ENCODE measurements at places on chromosomes 7 and 10.

DNA sequence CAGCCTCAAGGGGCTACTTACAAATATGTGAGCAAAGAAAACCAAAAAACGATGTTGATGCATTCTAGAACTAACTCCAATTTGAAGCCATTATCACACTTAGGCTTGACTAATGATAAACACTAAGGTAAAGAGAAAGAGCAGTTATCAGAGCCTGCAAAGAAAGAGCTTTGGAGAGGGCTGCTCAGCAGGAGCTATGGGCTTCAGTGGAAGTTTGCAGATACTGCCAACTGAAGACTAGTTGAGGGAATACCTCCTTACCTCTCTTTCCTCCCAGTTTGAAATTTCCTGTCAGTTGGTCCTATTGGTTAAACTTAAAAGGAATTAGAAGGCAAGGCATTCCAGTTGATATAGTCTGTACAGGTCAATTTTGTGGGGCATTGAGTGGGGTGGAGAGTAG is 498.1 kb upstream of the POT1 start:
- no peak for DNase-seq

GRCh38 chr10:62019013-62019684 is 117.7 kb downstream of the ARID5B start:
- DNase-seq, result no peak

GRCh38 chr7:121561717-121562116 is 165.6 kb upstream of the FAM3C start:
- no peak for DNase-seq

DNA sequence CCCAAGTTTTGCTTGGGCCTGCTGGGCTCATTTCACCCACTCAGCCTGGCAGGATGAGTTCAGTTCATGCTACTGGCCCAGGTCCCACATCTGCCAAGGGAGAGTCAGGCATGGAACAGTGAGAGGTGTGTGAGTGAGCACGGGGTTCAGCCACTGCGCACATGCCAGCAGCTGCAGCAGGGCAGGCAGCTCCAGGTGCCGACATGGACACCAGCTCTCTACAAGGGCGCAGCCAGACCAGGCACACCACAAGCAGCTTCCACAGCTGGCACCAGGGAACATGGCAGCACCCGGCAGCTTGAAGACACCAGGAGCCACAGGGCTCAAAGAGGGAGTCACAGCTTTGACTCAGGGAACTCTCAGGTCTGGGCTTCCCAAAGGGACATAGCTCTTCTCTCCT is 938.0 kb downstream of the SORCS3 start:
- DNase-seq, result no peak

- no peak for DNase-seq
These were observed 8.6 kb upstream of the GRID1 start for GRCh38 chr10:86375204-86375603.

DNA sequence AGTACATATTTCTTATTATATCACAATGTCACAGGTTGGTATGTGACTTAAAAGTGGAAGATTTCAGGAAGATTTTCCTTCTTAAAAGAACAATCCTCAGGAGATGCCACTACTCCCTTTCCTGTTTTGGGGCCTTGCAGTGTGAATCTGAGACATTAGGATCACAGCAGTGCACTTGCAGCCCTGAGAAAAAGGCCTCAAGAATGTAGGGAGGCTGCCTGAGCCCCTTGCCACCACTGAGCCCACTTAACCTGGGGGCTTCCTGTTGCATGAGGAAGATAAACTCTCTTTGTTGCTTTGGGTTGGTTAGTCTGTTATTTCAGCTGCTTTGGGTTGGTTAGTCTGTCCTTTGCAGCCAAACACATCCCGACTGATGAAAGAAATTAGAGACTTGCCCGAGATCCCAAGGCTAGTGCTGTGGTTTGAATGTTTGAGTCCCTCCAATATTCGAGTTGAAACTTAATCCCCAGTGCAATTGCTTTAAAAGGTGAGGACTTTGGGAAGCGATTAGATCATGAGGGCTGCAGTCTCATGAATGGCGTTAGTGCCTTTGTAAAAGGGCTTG is 151.3 kb upstream of the SP4 start:
- no peak for DNase-seq

DNA sequence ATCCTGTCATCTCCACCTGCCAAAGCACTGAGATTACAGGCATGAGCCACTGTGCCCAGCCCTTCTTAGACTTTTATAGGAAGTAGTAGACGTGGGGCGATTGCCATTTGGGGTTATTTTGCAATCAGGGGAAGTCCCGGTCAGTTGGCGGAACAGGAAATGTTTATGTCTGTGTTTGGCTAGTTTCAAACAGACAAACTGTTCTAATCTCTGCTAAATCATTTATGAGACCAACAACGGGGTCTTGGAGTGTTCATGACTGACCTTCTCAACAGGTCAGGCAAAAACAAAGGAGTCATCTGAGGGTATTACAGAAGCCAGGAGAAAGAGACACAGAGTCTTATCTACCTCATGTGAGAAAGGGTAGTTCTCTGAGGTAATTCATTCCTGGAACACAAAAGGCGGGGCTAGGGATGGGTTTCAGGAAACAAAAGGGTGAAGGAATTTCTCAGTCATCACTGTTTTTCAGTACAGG is 6.6 kb upstream of the TPK1 start:
- DNase-seq, result no peak

GRCh38 chr7:75993689-75994387 is 557 bp downstream of the TMEM120A start:
- peak; percentile 47 for DNase-seq

GRCh38 chr10:8137272-8137681 is 82.8 kb downstream of the GATA3 start:
- DNase-seq, result peak; percentile 64

DNA sequence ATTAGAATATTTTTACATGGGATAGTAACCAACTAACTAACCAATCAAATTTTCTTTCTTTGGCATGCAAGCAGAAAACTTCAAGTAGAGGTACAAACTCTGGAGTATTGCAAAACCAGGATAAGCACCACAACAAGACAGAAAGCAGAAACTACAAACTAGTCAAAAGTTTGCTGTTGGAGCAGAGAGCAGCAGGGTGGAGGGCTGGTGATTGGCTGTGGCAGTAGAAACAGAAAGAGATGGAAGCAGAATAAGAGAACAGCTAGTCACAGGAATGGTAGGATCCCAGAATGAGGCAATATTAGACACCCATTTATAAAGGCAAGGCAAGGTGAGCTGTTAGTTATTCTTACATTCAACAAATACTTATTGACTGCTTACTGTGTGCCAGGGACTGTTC is 6.8 kb upstream of the MACC1 start:
- DNase-seq, result no peak

DNA sequence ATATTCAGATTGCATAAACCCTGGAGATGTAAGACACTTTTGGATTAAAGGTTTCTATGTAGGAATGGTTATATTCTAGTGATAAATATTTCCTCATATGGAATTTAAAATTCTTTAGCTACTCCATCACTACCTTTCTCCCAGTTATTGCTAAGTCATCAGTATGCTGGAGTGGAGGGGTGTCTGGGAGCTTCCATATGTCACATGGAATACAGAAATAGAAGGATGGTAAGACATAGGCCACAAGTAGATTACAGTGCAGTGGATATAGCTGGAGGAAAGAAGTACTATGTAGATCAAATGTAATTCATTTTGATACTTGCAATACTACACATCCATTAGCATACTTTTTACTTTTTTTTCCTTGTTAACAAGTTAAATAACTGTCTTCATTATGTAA is 428.4 kb downstream of the ARL4A start:
- DNase-seq, result no peak

GRCh38 chr7:130293521-130293920 is 560 bp downstream of the CPA4 start:
- no peak for DNase-seq

- no peak for DNase-seq
These were observed 316.5 kb upstream of the ZMIZ1 start for GRCh38 chr10:78752221-78752620.

DNA sequence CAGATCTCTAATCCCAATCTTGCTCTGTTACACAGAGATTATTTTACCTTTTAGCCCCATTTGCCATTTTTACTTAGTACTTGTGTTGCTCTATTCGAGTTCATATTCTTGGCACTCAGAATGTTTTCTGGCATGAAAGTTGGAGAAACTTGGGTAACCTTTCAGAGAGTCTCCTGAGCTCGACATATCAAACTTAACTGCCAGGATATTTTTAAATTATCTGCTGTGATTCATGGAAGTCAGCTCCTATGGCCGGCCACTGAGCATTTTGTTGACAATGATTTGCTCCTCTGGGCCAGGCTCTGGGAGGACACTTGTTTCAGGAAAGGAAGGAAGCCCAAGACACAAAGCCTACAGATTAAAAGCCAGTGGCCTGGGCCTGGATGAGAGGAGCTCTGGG is 396.7 kb downstream of the TNS3 start:
- no peak for DNase-seq

GRCh38 chr7:153943457-153943856 is 108.7 kb upstream of the DPP6 start:
- DNase-seq, result no peak

DNA sequence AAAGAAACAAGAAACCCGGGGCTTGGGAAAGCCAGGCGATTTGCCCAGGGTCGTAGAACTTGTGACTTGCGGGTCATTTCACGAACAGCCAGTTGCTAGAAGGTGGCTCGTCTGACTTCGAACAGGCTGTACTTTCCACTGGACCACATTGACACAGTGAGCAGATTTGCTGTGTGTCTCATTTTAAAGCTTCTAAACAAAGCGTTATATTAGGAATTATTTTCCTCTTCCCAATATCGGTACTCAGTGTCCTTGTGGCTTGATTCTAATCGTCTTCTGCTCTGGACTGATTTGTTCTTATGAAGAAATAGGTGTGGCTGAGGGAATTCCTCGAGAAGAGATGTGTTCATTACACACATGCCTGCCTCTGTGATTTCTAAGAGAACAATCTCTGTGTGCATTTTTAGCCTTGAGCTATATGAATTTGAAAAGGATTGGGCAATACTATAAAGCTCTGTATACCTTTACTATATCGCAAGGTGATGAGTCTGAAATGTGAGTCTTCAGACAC is 150.0 kb upstream of the PRR15 start:
- DNase-seq, result no peak

- DNase-seq, result no peak
These were observed 57.5 kb downstream of the FANK1 start for GRCh38 chr10:125953778-125954385.

GRCh38 chr7:44966731-44967538 is 11.9 kb downstream of the MYO1G start:
- DNase-seq, result no peak

GRCh38 chr10:30784897-30785605 is 155.5 kb upstream of the LYZL2 start:
- peak; percentile 24 for DNase-seq

DNA sequence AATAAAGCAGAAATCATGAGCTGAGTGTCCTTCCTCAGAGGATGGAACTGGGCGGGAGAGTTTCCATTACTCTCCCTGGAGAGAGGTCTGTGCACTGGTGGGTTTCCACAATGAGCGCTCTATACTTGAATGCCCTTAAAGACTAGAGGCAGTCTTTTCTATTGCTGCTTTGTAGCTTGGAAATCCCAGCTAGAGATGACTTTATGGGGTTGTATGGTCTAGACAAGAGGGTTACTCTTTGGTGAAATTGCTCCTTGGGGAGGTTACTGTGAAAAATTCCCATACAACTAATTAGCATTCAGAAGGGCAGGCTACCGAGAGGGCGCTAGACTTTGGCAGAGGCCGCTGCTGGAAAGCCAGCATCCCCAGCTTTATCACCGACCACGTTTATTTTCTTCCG is 136.8 kb downstream of the TAX1BP1 start:
- DNase-seq, result no peak

GRCh38 chr10:58807629-58808022 is 295.0 kb downstream of the BICC1 start:
- DNase-seq, result no peak

GRCh38 chr7:9507290-9507689 is 1073.9 kb downstream of the NXPH1 start:
- no peak for DNase-seq

DNA sequence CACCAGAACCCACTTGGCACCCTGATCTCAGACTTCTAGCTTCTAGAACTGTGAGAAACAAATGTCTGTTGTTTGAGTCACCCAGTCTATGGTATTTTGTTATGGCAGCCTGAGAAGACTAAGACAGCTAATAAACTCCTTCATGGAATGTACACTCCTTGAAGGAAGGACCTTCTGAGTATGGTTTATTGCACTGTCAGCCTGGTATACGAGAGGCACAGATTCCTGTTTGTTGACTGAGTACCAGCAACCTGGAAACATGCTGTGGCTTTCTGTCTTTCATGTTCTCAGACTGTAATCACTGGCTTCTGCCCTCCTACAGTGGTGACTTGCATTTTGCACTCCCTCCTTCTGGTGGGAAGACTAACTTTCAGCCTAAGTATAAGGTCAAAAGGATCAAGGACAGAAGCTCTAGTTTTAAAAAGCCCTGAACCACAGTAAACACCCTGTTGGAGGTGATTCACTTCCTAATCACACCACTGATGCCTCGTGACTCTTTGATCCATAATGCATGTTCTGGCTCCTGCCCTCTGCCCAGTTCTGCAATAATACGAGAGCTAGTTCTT is 319.0 kb upstream of the NPSR1 start:
- DNase-seq, result no peak

DNA sequence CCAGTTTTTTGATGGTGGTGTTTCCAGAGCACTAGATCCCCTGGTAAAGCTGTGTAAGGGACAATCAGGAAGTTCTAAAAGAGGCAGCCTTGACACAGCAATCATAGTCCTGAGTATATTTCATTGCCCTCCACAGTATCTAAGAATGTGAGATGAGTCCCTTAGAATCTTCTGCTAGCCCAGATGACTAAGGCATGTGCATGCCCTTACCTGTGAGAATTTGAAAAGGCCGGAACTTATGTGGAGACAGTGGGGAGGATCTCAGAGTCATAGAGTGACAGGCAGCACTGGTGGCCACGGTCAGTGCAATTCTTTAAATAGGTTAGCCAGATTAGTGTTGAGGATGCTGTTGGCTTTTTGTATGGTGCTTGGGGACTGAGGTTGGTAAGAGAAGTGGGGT is 361.4 kb upstream of the VSTM2A start:
- no peak for DNase-seq

GRCh38 chr10:50453940-50454339 is 169.8 kb downstream of the SGMS1 start:
- DNase-seq, result no peak

- DNase-seq, result no peak
These were observed 44.5 kb downstream of the KCNMA1 start for GRCh38 chr10:77592946-77593636.

GRCh38 chr10:61138708-61139591 is 195.0 kb upstream of the RHOBTB1 start:
- no peak for DNase-seq

DNA sequence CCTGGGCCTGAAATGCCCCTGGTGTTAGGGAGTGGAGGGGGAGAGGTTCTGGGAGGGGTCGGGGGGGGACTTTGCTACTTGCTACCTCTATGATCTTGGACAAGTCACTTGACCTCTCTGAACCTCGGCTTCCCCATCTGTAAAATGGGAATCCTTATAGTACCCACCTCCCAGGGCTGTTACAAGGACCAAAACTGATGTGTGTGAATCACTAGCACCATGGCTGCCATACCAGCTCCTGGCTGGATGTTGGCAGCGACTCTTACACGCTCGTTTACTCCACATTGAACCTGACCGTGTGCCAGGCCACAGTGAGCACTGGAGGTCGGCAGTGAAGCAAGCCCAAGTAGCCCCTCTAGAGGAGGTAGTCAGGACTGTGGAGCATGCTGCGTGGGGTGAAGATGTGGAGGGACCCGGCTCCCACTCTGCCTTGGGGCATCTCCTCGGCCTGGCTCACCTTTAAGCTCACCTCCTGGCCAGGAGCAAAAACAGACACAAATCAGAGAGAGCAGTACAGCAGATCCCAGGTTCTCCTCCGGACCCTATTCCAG is 28.9 kb downstream of the PPIF start:
- no peak for DNase-seq

Measured in CD4-positive, alpha-beta memory T cell (primary cell).